ENCODE measurements at places on chromosomes 2 and 18.

DNA sequence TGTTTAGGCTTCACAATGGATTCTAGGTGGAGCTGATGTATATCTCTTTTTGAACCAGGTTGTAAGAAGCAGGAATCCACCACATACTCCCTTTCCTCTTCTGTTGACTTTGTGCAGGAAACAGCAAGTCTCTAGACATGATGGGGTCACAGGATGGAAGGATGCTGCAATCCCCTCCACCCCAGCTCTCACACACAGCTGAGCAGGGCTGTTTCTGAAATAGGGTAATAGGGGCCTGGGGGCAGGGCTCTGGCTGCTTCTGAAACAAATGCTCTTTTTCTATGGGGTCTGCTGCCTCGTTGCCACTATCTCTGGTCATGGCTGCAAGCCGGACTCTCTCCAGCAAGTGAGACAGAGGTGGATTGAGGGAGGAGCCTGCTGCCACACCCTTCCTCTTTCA lies 148.9 kb downstream of the SOX11 start:
- DNase-seq, result no peak

GRCh38 chr2:200839513-200839912 lies 24.9 kb downstream of the CLK1 start:
- no peak for DNase-seq

- no peak for DNase-seq
Measured at GRCh38 chr18:69216321-69216720, 184.4 kb upstream of the DOK6 start.

- DNase-seq, result no peak
Measured at GRCh38 chr2:28362991-28363521, 29.6 kb upstream of the FOSL2 start.

- DNase-seq, result no peak
Measured at GRCh38 chr2:224781400-224781799, 65.2 kb upstream of the CCDC195 start.

DNA sequence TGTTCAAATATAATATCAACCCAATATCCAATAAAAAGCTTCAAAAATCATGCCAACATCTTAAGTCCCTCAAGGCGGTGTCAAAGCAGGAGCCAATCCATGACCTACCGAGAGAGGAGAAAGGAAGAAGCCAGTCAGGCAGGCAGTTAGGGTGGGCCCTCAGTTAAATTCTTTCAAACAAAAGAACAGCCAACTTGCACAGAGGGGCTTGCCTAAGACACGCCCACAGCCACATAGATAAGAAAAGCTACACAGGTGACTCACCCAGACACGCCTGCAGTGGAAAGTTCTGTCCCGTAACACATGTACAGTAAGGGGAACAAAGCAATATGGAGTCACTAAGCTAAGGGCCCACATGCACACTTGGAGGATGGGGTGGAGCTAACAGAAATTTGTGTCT lies 61.3 kb downstream of the SP110 start:
- no peak for DNase-seq

GRCh38 chr2:123791684-123792083 lies 233.4 kb upstream of the CNTNAP5 start:
- no peak for DNase-seq

- DNase-seq, result no peak
Measured at GRCh38 chr18:23646282-23646681, 16.4 kb downstream of the ANKRD29 start.

GRCh38 chr2:198080879-198081765 lies 276.7 kb downstream of the PLCL1 start:
- no peak for DNase-seq

DNA sequence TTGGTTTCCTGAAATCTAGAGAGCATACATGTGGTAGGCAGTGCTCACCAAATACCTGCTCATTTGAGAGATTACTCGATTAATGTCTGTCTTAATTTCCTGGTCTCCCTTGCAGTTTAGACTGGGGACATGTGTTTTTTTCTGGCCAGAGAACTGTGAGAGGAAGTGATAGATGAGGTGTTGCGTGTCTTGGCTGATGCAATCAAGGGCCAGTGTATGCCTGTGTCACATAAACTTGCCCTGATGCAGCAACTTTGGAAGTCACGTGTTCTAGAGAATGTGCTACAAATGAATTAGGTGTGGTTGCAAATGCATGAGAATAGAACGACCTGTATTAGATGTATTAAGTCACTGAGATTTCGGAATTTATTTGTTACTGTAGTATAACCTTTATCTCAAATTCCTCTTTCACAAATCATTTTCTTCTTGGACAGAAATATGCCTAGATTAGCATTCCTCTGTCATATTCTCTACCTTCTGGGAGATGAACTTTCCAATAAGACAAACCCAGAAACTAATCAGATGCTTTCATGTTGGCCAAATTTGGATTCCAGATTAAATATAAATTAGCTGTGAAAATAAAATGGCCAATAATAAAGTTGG lies 9.9 kb upstream of the IL1A start:
- no peak for DNase-seq

- no peak for DNase-seq
Measured at GRCh38 chr2:8416849-8417832, 264.7 kb upstream of the ID2 start.

DNA sequence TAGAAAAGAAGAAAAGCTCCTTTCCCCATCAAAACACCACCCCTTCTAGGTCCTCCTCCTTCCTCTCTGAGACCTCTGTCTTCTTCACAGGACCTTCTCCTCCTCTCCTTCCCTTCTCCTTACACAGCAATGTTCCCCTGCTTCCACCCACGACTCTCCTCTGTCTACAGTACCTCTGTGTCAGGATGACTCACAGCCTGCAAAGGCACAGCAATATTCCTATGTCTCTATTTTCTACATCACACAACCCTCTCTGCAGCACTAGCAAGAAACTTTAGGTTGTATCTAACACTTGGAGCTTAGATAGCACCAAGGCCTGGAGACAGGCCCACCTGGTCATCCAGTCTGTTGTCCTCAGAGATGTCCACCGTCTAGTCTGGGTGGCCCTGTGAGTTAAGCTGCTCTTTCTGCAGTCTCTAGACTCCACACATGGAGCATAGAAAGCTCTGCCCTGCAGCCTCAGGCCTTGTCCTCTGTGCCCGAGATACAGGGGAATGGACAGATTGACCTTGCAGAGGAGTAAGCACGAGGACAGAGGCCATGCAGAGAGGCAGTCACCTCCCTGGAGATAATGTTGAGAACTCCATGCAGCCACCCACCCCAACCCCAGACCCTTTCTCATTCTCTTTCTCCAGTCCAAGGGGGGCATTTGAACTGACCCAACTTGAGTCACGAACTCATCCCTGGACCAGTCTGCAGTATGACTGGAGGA lies 212.0 kb downstream of the TNS1 start:
- no peak for DNase-seq

DNA sequence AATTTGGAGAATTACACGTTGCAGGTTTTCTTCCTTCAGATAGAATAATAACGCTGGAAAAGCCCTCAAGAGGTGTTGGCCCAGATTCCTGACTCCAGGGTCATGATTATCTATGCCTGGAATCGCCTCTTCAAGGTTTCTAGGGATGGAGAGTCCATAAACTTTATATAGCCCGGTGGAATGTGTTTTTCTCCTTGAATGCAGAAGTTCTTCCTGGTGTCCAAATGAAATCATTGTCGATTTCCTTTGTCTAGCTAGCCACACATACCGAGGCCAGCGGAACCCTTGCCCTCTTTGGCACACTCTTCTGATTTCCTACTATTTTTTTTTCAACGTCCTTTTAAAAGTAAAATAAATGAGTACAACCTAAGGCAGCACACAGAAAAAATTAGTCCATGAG lies 117.8 kb downstream of the PID1 start:
- DNase-seq, result no peak

- no peak for DNase-seq
Measured at GRCh38 chr2:3060049-3060448, 317.6 kb downstream of the EIPR1 start.

DNA sequence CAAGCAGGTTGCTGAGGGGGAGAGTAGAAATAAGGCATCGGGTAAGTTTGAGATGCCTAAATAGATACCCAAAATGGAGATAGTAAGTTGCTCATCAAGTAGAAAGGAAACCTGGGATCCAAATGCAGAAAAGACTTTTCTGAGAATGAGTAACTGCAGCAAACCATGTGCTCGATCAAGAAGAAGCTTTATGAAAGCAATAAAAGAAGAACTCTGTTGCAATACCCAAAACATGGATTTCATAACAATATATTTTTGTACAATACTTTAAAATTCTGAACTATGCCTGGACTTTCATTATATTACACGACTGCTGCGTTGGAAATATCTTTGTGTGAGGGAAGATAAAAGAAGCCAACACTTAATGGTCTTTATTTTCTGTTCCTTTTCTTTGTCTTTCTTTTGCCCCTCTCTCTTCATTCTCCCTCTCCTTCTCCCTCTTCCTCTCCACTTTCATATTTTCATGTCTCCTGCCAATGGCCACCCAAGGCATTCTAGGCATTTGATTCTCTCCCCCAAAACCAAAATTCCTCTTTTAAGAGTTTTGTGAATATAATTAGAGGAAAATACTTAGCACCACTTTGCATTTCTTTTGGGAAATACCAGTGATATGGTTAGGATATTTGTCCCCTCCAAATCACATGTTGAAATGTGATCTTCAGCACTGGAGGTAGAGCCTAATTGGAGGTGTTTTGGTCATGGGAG lies 257.6 kb downstream of the MREG start:
- DNase-seq, result no peak

- DNase-seq, result no peak
Measured at GRCh38 chr18:28715206-28715605, 538.3 kb upstream of the CDH2 start.

DNA sequence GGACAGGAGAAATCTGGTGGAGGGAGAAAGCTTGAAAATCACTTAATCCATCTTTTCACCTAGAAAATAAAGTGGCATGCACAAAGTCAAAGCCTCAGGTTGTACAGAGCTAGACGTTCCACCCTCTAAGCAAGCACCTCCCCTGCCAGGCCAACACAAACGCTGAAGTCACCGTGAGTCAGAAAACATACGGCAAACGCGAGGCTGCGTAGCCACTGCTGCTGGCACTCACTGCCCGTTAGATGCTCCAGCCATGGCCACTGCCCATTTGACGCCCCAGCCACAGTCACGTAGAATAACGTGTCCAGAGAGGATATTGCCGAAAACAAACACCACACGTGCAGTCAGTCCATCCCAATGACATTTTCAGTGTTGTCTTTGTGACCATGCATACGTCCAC lies 209.7 kb upstream of the PXDN start:
- no peak for DNase-seq

DNA sequence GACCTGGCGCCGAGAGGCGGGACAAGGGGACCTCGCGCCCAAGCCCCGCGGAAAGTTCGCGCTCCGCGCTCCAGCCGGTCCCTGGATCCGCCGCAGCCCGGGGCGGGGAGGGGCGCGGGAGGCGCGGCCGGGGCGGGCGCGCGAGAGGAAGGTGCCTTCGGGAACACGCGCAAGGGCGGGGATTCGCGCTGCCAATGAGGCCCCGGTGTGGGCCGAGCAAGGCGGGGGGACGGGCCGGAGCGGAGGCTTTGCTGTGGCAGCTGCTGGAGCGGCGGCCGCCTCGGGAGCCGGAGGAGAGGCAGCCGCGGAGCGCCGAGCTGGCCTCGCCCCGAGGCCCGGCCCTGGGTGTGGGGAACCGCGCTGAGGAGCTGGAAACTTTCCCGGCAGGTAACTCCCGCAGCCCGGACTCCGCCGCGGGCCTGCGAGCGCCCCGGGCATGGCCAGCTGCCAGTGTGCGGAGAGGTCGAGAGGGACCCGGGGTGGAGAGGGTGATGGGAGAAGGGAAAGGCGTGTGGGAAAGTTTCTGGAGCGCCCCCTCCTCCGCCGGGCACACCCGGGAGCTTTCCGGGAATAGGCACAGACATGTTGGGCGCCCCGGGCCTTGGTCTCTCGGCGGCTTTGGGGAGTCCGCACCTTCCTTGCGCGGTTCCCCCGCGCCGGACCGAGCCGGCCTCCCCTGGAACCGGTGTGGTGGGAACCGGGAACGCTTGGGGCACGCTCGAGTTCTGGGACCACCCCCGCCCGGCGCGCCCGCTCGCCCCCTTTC lies at the start of gene TANC1:
Gene TANC1 (plus strand): TSS at position 245 of the 766 bp plus-strand sequence. CDS start 97,271 bp downstream, outside the sequence.
- DNase-seq, result peak; percentile 15

DNA sequence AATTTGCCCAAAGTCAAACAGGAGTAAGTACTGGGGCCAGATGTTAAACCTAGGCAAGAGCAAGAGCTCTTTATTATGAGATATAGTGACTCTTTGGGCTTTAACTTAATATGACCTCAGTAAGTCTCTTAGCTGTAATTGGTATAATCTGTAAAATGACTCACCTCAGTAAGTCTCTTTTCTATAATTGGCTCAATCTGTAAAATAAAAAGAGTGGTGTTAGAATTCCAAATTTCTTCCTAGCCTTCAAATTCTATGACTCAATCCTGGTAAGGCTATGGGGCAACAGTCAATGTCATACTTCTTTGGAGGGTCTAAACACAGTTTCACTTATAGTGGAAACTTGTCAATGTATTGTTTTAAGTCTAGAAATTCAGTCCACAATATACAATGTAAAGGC lies 1608.9 kb upstream of the PIK3C3 start:
- DNase-seq, result no peak

Data from stimulated activated CD8-positive, alpha-beta memory T cell treated with anti-CD3 and anti-CD28 coated beads, Interleukin-15, amount 100 ng/mL, for 24 hours (primary cell).